CD4-positive, alpha-beta T cell (primary cell): ENCODE measurements at places on chromosomes 4 and X.

DNA sequence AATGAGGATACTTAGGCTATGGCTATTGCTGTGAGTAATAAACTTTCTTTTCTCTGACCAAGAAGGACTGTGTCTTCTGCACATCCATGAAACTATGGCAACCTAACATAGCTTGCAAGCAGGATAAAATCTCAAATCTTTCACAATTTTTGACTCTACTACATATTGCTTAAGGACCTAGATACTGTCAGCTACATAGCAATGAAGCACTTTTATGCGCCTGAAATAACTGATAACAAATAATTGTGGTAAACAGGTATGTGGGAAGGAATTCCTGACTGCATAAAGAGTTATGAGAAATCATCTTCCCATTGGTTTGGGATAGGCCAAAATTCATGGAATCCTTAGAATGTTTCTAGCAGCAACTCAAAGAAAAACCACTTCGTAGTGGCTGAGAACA is 41.2 kb upstream of the PDGFC start:
- H3K4me1 ChIP-seq = no peaks in the 10 kb centered on the region
- DNase-seq = no peak
- no peaks in the 10 kb centered on the region for H3K36me3 ChIP-seq
- H3K27me3 ChIP-seq = no peaks in the 10 kb centered on the region

GRCh38 chrX:103344606-103345005 is 11.7 kb upstream of the TCEAL9 start:
- no peak overlapping the region for H3K27ac ChIP-seq
- no peaks in the 10 kb centered on the region for H3K27me3 ChIP-seq
- H3K4me1 ChIP-seq = no peaks in the 10 kb centered on the region
- no peak for DNase-seq
- H3K4me3 ChIP-seq = no peak overlapping the region

DNA sequence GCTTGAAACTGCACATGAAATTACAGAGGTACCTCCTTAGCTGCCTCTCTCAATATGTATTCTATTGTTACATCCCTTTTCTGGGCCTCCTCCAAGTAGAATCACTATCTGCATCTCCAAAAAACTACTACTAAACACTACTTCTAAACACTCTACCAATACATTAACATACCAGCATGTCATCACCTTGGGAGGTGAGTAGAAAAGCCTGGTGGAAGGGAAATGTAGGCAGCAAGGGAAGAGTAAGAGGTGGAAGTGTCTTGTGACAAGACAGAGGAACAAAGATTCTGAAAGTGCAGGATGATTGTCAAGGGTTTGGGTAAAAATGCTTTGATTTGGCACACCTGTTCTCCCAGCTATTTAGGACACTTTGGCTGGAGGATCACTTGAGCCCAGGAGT is 3.5 kb downstream of the AFM start:
- no peaks in the 10 kb centered on the region for H3K27me3 ChIP-seq
- H3K36me3 ChIP-seq = no peaks in the 10 kb centered on the region
- H3K4me1 ChIP-seq = no peaks in the 10 kb centered on the region
- DNase-seq = no peak
- no peak overlapping the region for H3K4me3 ChIP-seq

DNA sequence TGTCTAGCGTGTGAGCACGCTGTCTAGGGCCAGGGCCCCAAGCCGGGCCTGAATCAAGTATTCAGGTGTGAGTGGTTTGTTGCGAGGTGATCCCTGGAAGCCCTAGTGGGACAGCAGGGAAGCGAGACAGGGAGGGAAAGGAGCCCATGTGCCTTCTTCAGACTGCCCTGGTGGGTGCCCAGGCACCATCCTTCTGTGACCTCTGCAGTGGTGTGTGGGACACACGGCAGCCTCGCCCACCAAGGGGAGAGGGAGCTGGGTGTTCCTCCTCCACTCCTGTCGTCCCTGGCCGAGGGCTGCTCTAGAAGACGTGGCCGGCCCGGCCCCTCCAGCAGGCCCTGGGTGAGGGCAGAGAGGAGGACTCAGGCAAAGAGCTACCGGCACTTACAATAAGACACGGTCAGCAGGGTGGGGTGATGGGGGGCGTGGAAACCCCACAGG is 47.4 kb downstream of the HTRA3 start:
- H3K27ac ChIP-seq = no peak overlapping the region
- no peak overlapping the region for H3K4me3 ChIP-seq
- H3K27me3 ChIP-seq = peaks cover 6% of the 10 kb centered on the region
- no peaks in the 10 kb centered on the region for H3K4me1 ChIP-seq
- no peaks in the 10 kb centered on the region for H3K36me3 ChIP-seq

DNA sequence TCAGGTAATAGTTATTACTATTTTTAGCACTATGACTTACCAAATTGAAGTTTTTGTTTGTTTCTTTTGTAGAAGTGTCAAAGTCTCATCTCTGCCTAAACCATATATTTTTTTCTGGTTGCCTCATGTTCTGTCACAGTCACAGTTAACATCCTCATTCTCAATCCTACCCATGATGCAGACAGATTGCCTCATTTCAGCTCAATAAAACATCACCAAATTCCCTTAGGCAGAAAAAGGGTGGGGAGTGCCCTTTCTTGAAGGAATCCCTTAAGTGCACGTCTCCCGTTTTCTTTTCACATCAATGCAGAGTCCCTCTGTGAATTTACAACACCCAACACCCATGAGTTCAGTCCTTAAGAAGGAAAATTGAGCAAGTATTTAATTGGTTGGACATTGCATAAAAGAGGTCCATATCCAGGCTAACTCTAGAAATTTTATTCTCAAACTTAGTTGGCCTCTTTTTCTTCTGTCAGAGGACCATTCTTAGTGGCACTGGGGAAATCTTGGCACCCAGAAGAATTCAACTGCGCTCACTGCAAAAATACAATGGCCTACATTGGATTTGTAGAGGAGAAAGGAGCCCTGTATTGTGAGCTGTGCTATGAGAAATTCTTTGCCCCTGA is 103.7 kb upstream of the BMPR1B start:
- H3K4me1 ChIP-seq = no peaks in the 10 kb centered on the region
- H3K4me3 ChIP-seq = no peak overlapping the region
- H3K36me3 ChIP-seq = peaks cover 9% of the 10 kb centered on the region
- no peak overlapping the region for H3K27ac ChIP-seq
- no peaks in the 10 kb centered on the region for H3K27me3 ChIP-seq

DNA sequence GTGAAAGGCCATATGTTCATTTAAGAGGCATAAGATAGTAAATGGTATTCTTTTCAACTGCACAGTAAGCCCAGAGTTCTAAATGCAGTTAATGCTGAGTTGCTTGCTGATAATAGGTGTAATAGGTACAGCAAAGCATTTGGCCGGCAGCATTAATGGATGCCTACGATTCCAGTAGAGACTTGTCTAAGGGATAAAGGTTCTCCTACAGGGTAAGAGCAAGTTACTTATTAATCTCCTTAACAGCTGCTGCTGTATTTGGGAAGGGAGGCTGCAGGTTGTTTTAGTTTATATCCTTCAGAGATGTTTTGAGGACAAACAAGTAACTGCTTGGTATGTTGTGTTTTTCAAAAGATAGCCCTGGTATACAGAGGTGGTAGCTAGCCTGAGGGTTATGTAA is 16.8 kb downstream of the TSPAN7 start:
- peaks cover 4% of the 10 kb centered on the region for H3K27me3 ChIP-seq
- DNase-seq = no peak
- no peaks in the 10 kb centered on the region for H3K36me3 ChIP-seq
- H3K4me3 ChIP-seq = no peak overlapping the region
- H3K27ac ChIP-seq = no peak overlapping the region

DNA sequence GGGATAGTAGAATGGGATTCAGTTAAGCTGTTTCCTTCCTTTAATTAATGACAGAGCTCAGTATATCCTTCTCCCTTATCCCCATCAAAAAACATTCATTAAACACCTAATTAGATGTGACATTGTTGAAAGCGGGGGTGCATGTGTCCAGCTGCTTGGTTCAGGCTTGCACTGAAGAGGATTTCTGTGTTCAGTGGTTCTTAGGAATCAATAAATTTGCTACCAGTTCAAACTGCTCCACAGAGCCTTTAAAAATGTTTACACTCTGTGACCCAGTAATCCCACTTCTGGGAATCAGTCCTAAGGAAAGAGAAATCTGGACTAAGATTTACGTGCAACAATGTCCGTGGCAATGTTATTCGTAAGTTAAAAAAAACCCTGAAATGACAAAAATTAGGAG is 7.2 kb upstream of the TMEM255A start:
- DNase-seq = no peak
- no peaks in the 10 kb centered on the region for H3K4me1 ChIP-seq
- no peaks in the 10 kb centered on the region for H3K36me3 ChIP-seq
- H3K27me3 ChIP-seq = peaks cover 2% of the 10 kb centered on the region
- no peak overlapping the region for H3K4me3 ChIP-seq

DNA sequence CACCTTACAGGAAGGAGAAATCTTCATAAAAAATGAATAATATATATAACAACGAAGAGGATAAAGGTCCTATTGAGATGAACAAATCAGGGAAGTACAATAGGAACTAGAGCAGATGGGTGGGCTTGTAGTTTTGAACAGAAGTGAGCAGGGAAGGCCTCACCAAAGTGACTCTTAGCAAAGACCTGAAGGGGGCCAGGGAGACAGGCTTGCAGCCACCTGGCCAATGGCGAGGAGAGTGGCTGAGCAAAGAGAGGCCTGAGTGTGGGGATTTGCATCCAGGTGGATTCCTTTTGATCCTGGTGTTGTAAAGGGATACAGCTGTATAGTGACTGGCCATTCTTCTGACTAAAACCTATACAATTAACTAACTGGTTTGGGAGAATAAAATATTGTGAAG is 354.1 kb downstream of the CAMK2D start:
- H3K27me3 ChIP-seq = no peaks in the 10 kb centered on the region
- no peak for DNase-seq
- H3K4me3 ChIP-seq = no peak overlapping the region
- H3K4me1 ChIP-seq = no peaks in the 10 kb centered on the region
- H3K27ac ChIP-seq = no peak overlapping the region

DNA sequence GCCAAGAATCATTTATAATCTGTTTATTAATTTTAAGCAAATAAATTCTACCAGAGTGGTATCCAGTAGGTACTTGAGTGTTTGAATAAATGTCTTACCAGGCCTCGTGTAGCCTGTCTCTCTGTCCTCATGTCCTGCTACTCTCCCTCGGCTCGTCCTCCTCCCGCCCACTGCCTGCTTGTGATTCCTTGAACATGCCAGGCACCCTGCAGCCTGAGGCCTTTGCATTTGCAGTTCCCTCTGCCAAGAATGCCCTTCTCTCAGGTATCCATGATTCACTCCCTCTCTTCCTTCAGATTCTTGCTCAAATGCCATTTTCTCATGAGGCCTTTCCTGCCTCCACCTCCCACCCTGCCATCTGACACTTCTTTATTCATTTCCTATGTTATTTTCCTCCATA is 209.7 kb upstream of the PRPS2 start:
- no peaks in the 10 kb centered on the region for H3K4me1 ChIP-seq
- DNase-seq = no peak
- H3K36me3 ChIP-seq = no peaks in the 10 kb centered on the region
- H3K4me3 ChIP-seq = no peak overlapping the region
- no peaks in the 10 kb centered on the region for H3K27me3 ChIP-seq

DNA sequence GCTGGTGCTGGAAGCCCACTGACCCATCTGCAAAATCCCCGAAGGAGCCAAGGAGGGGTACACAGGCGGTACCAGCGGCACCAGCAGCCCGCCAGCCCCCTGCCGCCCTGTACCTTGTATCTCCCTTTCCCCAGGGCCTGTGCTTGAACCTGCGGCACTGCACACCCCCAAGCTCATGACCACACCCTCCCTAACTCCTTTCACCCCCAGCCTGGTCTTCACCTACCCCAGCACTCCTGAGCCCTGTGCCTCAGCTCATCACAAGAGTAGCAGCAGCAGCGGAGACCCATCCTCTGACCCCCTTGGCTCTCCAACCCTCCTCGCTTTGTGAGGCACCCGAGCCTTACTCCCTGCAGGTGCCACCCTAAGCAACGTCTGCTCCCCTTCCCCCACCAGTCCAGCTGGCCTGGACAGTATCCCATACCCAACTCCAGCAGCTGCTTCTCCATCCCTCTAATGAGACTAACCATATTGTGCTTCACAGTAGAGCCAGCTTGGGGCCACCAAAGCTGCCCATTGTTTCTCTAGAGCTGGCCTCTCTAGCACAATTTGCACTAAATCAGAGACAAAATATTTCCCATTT is 94.9 kb downstream of the LARP1B start:
- H3K27me3 ChIP-seq = no peaks in the 10 kb centered on the region
- H3K27ac ChIP-seq = no peak overlapping the region
- DNase-seq = no peak
- no peak overlapping the region for H3K4me3 ChIP-seq

- peaks cover 39% of the 10 kb centered on the region for H3K4me1 ChIP-seq
- H3K27ac ChIP-seq = no peak overlapping the region
- no peak overlapping the region for H3K4me3 ChIP-seq
- DNase-seq = no peak
These were observed 48.2 kb downstream of the CLDN34 start for GRCh38 chrX:10015355-10015722.

DNA sequence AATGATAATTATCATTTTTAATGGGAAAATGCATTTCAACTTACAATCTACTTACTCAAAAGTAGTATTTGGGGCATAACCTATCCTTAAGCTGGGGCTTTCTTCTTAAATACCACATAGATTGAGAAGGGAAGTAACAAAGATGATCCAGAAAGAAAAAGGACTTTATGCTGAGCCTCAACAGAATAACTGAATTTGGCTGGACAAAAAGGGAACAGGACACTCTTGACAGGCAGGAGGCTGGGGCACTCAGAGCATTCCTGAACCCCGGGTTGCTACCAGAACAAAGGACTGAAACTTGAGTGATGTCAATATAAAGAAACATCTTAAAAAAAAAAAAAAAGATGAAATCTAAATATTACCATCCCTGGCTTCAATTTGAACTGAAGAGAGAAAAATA is 23.9 kb downstream of the RELL1 start:
- peaks cover 11% of the 10 kb centered on the region for H3K4me1 ChIP-seq
- H3K4me3 ChIP-seq = no peak overlapping the region
- no peak for DNase-seq
- peaks cover 3% of the 10 kb centered on the region for H3K36me3 ChIP-seq
- H3K27me3 ChIP-seq = no peaks in the 10 kb centered on the region
- H3K27ac ChIP-seq = no peak overlapping the region

DNA sequence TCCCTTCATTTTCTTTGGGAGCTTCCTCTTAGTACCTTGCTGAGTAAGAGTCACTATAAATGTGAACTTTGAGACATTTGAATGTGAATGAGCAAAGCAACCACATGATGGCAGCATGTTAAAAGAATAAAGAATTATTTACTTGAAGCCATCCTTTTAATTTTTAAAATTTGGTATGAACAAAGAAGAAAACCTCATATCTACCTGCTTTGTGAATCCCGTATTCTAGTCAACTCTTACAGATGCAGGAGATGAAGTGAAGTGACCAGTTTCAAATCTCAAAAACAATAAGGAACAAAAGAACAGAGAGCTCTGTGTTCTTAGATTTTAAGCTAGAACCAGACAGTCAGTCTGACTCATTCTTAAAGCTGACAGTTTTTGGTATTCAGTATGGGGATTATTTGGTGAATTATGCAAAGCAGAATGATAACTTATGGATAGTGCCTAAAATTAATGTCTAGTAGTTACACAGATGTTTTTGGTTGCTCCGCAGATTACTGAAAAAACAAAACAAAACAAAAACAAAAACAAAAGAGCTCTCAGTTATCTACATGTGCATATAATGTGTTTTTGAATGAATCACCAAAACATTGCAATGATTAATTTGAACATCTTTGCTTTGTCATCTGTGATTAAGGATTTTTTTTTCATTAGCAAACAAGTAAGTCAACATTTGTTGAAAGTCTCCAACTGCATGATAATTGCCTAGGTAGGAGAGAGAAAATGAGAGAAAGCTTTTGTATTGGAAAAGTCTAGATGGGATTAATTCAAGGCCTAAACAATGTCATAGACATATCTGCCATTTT is 48.2 kb upstream of the H2AZ1 start:
- H3K4me1 ChIP-seq = no peaks in the 10 kb centered on the region
- H3K36me3 ChIP-seq = no peaks in the 10 kb centered on the region
- no peak for DNase-seq
- no peak overlapping the region for H3K27ac ChIP-seq
